ENCODE measurements at places on chromosomes 6 and 20.

DNA sequence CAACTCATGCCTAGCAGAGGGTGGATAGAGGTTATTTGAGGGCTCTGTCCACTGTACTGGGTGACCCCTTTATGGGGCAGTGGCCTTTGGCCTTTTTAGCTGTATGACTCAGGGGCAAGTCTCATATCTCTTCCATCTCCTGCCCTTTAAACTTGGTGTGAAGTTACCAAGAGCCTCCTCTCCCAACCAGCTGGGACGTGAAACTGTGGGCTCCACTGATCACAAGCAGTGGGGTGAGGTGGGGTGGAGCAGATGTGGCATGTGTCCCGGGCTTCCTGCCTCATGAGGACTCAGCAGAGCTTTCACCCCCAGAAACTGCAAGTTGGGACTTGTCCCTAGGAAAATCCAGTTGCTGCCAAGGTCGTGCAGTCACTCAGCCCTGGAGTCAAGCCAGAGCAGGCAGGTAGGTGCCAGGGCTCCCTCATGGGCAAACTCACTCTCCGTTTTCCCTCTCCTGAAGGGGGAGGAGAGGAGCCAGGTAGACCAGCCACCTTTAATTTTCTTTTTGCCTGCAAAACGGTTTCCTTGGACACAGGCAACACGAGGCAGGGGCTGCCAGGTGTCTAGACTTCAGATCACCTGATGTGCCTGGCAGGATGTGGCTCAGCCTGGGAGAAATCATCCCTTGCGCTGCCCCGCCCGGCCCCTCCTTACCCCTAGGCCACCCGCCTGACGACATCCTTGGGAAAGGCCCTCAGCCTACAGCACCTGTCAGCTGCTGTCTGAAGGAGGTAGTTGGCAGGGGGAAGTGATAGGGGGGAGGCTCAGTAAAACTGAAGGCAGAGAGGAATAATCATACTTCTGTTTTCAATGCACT lies 4.0 kb downstream of the CDKN1A start:
- DNase-seq = peak; percentile 63

- DNase-seq = no peak
These were observed 21.7 kb upstream of the RANBP9 start for GRCh38 chr6:13733178-13733887.

DNA sequence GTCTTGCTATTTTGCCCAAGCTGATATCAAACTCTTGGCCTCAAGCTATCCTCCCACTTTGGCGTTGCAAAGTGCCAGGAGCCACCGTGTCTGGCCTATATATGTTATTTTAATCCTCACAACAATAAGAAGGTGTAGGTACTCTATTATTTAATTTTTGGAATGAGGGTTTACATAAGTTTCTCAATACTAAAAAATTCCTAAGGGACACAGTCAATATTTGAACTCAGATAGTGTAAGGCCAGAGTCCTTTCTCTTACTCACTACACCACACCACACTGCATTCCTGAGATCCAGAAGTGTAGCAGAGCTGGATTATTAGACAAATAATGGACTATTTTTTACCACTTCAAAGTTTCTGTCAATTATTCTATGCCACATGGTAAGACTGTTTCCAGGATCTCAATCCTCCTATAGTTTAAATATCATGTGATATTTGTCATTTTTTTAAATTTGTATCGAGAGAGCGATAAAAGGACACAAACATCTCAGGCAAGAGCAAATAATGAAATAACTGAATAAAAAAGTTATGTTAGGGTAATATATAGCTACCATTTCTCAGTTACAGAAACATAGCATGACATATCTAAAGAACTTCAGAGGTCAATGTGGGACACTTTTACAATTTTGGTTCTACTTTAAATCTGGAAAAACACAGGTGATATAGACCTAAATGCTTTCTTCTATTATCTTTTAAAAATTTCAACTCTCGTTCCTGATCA lies 162.2 kb upstream of the THEMIS start:
- DNase-seq = no peak

GRCh38 chr20:15842872-15843271 lies 730.4 kb downstream of the KIF16B start:
- DNase-seq = no peak

GRCh38 chr6:14383393-14384174 lies 266.0 kb downstream of the CD83 start:
- no peak for DNase-seq

DNA sequence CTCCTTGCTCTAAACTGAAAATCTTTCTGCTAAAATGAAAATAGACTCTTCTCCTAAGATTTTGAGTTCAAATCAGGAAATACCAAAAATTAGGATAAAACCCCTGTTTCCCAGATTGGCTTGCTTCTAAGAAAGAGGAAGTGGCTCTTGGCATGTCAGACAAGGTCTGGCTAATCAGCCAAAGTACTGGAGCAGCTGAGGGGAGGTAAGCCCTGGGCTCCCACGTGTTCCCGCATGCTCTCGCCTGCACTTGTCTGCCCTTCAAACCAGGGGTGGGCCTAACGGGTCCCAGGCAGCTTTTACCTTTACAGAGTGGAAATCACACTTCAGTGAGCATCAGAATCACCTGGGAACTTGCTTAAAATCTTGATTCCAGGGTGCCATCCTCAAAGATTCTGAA lies 43.2 kb upstream of the GABRR1 start:
- no peak for DNase-seq

DNA sequence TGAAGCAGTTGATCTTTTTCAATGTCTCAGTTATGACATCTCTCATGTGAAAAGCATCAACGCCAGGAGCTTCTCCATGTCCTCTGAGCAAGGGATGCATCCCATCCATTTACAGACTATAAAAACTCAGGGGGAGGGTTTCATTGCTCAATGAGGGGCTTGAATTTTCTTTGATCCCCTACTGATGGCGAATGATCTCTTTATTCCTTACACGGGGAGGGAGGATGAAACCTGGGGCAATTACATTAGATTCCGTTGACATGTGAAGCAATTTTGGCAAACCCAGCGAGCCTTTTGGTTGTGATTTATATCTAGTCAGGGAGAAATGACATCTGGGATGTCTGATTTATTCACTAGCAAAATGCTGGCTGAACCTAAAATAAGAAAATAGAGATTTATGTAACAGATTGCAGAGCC lies 268.9 kb downstream of the HIVEP2 start:
- DNase-seq = no peak

Measured in activated CD4-positive, alpha-beta T cell treated with anti-CD3 and anti-CD28 coated beads, Interleukin-2, Interleukin-4, amounts not matched to agents 100 ng/mL and 50 ng/mL, durations not matched to agents 16 hours and 8 hours (primary cell).